Bone marrow (tissue), 2 donors: ENCODE measurements at places on chromosomes 5 and 9.

DNA sequence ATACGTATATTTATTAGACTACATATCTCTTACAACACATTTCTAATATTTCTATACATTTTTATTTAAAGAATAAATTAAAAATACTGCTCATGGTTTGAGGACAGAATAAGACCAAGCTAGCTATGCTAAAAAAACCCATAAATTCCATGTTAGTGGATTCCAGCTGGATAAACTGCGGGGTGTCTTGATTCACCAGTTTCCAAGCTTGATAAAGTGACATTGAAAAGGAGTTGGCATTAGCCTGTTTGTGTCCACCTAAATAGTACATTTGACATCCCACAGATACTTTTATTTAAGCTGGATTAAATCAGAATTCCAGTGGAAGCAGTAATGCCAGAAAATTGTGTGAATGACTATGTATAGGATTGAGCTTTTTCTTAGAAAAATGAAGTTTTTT is 80.1 kb downstream of the GABRA6 start:
- no peak for DNase-seq

- no peak for DNase-seq
Observed at GRCh38 chr9:111678293-111678692, 16.9 kb downstream of the GNG10 start.

- no peak for DNase-seq
Observed at GRCh38 chr5:138676002-138676401, 77.2 kb upstream of the CTNNA1 start.

- DNase-seq, result no peak
Observed at GRCh38 chr9:19186232-19186631, 44.3 kb upstream of the DENND4C start.

DNA sequence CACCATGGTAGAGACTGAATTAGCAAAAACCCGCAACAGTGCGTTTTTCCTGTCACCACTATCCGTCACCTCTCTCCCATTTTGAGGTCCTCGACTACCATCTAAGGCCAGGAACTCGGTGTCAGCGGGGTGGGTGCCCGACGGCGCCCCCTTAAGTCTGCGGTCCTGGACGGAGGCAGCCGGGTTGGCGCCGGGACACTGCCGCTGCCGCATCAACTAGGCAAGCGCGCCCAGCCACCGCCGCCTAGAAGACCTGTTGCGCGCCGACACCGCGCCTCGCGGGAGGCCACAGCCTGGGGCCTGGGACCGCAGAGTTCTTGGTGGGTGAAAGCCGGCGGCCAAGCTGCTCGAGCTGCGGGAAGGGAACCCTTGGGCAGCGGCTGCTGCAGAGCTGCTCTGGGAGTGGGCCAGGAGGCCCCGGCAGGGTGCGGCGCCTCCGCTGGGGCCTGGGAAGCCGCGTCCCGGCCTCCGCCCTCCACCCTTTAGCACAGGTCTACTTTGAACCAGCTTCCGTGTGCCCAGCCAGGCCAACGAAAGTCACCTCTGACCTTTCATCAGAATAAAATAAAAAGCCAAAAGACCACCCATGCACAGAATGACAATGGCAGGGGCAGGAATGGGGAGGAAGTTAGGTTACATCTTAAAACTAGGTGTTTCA is 3.5 kb downstream of the FOXB2 start:
- DNase-seq, result no peak

DNA sequence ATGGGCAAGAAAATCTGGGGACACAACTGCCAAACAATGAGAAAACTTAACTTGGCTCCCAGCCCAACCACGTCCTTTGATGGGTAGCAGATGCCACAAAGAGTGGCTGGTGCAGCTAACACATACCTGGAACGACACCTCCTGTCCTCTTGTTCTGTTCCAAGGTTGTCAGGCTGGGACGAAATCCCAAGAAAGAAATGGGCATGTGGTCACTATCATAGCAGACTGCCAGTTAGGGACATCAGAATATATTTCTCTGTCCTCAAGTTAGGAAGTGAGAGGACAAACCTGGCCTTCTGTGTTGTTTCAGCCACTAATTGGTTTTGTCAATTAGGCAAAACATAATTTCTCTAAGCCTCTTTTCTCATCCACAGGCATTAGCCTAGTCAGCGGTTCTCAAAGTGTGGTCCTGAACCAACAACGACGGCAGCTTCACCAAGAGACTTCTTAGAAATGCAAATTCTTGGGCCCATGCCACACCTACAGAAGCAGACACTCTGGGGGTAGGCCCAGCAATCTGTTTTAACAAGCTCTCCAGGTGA is 63.4 kb downstream of the RAPGEF1 start:
- no peak for DNase-seq

DNA sequence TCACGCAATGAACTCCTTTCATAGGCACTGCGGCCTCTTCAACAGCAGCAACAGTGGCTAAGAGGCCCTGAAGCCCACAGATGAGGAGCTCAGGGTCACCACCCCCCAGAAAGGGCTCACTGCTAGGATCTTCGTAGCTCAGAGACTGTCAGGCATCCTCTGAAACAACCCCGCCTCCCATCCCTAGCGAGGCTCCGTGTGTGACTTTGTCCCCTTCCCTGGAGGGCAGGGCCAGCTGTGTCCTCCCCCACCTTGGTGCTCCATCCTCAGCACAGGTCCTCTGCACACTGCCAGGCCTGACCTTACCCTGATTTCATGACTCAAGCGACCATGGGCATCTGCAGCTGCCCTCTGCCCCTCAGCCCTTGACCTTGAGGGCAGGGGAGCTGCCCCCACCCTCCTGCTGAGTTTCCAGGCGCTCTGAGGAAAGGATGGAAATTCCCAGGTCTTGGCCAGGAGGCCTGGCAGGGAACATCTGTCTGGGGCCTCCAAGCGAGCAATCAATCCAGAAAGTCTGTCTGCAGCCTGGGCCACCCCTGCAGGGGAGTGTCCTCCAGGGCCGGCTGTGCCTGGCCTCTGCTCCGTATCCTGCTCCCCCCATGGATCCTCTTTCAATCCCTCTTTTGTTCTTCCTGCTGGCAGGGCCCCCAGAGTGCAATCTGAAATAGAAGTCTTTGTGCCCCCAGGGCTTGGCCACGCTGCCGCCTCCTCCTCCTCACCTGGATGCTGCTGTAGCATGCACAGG is 6.8 kb upstream of the IRX4 start:
- DNase-seq, result no peak

- DNase-seq, result no peak
Observed at GRCh38 chr9:125540497-125540896, 166.5 kb downstream of the MAPKAP1 start.
